ENCODE measurements at places on chromosomes 4 and X.
A peak's percentile ranks its signal among the peaks of the same experiment; 100 is the strongest.

DNA sequence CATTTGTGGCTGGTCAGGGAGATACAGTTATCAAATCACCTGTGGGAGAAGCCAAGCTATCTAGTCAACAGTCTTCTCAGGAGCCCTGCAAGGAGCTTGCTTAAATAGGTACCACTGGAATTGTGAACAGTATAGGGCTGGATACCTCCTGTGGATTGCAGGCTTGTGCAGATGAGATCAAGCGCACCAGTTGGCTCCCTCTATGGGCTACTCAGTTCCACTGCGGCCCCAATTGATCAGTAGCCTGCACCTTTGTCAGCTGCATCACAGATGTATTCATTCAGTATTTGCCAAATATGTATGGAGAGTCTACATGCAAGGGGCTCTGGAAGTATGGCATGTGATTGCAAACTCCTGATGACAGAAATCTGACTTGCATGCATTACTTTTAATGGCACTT is 28.6 kb downstream of the TEX13A start:
- no peak for DNase-seq

DNA sequence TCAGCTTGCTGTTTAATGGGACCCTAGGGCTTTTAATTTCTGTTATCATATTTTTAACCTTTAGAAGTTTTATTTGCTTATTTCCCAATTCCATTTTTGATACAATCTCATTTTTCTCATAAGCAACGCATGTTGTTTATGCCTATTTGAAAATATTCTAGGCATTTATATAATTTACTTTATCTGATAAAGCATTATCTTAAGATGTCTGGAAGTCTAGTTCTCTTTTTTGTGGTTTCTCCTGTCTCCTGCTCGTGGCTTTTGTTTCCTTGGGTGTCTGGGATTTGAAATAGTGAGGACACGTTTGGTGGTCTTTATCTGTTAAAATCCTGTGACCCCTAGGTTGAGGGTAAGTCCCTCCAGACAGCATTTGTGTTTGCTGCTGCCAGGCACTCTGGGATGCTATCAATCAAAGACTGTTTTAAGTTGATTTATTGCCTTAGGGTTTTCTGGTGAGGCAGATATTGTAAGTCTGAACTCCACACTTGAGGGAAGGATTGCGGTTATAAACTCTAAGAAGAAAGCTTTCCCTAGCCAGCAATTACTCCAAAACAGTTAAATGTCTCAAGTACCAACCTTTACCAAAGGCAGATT is 208.0 kb downstream of the PRDM5 start:
- DNase-seq = no peak

GRCh38 chr4:60134099-60134498 is 1066.0 kb upstream of the ADGRL3 start:
- no peak for DNase-seq

GRCh38 chrX:132267392-132267791 is 48.1 kb upstream of the RAP2C start:
- DNase-seq = no peak

DNA sequence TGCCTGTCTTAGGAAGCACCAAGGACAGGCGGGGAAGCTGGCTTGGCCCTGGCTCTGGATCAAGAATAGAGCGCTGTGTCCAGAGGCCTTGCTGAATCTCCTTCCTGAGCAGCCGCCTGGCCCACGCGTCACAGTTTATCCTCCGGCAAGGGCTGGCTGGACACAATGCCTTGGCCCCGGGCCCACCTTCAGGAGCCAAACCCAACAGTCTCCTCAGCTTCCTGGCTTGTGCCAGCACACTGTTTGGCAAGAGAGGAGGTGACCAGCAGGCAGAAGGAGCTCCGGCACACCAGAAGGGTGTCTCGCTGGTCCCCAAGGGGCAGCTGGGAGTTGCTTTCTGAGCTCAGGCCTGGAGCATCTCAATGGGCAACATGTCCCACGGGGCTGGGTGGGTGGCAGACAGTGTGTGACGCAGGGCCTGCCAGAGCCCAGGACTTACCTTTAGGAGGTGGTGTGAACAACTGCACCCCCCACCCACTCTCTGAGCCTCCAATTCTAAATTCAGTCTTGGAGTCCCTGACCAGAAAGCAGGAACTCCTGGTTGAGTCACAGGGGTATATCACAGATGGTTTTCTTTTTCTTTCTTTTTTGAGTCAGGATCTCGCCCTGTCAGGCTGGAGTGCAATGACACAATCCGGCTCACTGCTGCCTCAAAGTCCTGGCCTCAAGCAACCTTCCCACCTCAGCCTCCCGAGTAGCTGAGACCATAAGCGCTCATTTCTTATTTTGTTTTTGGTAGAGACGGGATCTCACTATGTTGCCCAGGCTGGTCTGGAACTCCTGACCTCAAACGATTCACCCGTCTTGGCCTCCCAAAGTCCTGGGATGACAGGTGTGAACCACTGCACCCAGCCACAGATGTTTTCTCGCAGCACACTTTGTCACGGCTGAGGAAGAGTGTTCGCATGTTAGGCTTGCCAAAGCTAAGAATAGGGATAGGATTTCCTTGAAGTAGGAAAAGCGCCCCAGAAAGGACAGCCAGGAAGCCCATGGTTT is 361.2 kb downstream of the BCOR start:
- DNase-seq = no peak

DNA sequence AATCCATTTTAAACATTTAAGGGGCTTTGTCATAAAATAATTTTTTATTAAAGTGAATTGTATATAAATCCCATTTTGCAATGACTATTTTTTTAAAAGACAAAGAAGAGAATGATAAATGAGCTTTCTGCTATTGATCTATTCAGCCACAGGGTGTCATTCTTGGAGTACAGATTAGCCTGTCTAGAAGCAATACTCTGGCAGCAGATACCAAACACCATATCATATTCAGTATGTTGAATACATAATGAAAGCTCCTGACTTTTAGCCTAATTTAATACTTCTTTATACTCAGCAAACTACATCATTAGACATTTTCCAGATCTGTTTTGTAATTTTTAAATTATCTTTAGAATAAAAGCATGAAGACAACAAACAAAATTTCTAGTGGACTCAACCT is 496.3 kb downstream of the PDGFC start:
- peak; percentile 55 for DNase-seq

DNA sequence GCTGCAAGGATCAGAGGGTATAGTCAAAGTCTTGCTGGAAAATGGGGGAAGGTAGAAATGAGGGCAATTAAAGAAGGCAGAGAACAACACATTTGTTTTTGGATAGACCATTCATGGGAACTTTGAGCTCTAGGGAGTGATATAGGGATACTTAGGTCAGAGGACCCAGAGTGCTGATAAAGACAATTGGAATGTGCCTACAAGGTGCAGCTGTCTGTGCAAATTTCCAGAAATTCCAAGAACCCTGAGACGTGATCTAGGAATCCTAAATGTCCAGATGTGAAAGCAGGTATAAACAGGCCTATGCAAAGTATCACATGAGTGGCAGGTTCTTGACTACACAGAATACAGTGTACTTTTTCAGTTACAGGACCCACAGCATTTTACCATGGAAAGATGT is 24.2 kb downstream of the FNIP2 start:
- no peak for DNase-seq

DNA sequence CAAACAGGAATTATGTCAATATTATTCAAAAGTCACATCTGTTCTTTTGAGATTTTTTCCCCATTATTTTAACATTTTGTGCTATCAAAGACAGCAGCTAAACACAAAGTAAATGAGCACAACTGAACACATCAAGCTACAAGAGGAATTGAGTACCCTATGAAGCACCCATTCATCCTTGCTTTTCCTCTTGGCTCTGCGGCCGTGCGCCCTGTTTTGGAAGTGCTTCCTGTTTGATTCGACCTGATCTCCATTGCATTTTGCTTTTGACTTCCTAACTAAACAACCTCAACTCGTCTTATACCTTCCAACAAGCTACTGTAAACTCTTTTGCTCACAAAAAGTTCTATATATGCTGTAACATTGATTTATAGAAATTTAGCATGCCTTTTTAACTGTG is 85.0 kb downstream of the SCFD2 start:
- no peak for DNase-seq

DNA sequence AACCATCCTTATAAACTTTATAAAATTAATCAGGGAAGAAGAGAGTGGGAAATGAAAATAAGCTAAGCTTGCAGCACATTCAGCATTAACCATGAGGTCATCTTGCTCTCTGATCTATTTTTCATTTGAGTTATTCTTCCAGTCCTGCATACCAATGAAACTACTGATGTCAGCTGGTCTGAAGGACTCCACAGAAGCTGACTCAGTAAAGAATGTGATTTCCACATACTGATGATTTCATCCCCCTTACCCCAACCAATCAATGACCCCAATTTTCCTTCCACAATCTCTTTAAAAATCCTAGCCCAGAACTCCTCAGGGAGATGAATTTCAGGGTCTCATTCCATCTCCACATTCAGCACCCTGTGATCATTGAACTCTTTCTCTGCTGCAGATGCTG is 18.8 kb upstream of the DSPP start:
- DNase-seq = no peak

DNA sequence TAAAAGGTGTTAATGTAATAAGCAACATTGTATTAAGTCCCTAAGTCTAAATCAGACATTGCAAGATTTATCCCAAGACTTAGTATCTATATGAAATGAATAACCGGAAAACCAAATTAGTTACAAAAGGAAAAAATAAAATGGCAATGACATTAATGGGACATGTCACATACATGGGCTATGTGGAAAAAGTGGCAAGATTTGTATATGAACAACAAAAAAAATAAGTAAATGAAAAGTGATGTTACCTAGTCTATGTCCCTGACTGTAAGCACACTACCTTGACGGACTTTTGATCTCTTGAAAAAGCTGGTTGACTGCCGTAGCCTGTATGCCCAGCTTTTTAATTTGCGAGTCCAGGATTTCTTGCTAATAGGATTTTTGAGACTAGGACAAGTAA is 55.5 kb upstream of the FAM120C start:
- no peak for DNase-seq

GRCh38 chr4:125739760-125740159 is 425.0 kb downstream of the FAT4 start:
- no peak for DNase-seq

GRCh38 chr4:108536577-108536976 is 83.8 kb upstream of the RPL34 start:
- no peak for DNase-seq

DNA sequence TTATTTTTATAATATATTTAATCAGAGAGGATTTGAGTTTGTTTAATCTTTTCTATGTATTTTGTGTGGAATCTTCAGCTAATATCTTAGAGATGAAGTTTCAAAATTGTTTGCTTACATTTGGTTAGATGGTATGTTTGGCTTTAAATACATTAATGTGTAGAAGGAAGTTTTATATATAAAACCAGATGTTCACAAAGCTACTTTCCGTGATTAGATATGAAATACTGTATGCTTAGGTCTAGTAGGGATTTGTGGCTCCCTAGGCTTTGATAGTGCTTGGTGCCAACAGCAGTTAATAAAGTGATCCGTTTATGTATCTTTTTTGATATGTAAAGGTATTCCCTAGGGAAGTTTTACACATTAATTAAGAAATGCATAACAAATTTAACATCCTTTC is 223.0 kb downstream of the ARHGAP10 start:
- DNase-seq = no peak

- no peak for DNase-seq
Measured at GRCh38 chrX:25067271-25068172, 51.8 kb upstream of the ARX start.

DNA sequence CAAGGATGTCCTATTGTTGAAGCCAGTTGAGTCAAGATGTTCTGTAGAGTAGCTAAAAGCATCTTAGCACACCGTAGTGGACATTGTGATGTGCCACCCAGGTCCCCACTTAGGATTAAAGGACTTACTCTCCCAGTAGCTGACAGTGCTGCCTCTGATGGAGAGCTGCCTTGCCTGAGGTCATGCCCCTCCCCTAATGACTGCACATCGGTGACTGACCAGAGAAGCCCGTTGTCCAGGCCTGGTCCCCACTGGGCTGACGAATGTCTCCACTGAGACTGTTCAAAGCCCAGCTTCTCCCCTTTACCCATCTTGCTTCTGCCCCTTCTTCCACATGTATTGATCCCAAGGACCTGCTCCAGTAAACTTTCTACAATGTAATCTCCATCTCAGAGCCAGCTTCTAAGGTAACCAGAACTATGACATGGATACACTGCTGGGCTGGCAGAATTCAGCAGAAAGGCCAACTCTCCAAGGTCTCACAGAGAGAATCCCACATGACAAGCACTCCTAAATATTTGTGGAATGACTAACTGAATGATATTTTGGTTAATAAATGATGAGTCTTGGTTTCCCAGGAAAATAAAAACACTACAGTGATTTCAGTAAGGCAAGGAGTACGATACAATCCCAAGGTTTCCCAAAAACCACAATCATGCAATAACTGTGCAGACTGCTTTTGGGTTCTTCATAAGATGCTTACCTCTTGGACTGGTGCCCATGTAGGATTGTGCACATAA is 82.4 kb upstream of the TMEM150C start:
- DNase-seq = no peak

GRCh38 chrX:57681341-57681740 is 1.3 kb upstream of the NLRP2B start:
- DNase-seq = no peak

- DNase-seq = no peak
Measured at GRCh38 chr4:41524425-41524824, 13.5 kb upstream of the LIMCH1 start.

DNA sequence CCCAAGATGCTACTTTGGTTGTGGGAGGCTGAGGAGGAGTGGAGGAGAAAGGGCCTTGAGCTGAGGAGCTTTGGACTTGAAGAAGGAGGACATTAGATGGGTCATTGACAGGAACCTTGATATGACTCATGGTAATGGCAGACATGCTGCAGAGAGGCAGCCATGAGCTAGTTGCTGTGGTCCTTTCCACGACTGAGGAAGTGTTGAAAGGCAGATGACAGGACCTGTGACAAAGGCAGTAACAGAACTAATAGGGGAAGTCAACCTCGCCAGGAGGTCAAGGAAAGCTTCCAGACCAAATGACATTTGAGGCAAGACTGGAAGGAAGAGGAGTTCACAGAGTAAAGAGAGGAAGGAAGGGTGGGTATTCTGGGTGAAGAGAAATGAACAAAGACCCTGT is 7.6 kb upstream of the XPNPEP2 start:
- DNase-seq = no peak

DNA sequence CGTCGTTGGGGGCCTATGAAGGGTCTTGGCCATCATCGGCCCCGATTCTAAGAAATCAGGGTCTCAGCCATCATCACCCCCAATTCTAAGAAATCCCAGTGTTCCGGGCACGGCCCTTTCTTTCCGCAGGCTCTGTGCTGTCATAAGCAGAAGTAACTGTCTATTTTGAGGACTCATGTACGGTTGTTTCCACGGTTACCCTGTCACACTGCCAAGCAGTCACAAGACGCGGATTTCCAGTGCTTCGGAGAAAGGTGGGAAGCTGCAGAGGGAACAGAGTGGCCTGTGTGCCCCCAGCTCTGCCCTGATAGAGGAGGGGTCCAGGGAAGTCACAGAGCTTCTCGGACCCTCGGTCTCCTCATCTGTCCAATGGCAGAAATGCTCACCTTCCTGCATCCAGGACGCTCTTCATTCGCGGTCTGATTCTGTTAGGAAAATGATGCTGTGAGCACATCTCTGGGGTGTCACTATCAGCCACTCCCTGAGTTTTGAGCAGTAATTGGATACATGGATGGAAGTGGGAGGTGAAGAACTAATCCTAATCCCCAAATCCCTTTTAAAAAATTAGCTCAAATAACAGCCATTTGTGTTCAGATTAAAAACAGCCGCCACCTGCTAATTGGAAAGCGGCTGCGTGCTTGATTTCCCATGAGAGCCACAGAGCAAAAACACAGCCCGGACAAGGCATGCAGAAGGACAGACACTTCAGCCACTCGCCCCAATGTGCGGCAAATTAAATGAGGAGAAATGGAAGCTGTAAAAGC is 73.1 kb downstream of the WFS1 start:
- no peak for DNase-seq

GRCh38 chr4:174358829-174359228 is 75.1 kb downstream of the CEP44 start:
- DNase-seq = no peak

GRCh38 chr4:174423257-174423944 is 98.9 kb downstream of the HPGD start:
- DNase-seq = no peak
